Fibroblast of skin of back (primary cell): ENCODE measurements at places on chromosomes 11 and 22.

- DNase-seq, result peak; percentile 73
Observed at GRCh38 chr11:82682003-82682751, 51.5 kb downstream of the FAM181B start.

DNA sequence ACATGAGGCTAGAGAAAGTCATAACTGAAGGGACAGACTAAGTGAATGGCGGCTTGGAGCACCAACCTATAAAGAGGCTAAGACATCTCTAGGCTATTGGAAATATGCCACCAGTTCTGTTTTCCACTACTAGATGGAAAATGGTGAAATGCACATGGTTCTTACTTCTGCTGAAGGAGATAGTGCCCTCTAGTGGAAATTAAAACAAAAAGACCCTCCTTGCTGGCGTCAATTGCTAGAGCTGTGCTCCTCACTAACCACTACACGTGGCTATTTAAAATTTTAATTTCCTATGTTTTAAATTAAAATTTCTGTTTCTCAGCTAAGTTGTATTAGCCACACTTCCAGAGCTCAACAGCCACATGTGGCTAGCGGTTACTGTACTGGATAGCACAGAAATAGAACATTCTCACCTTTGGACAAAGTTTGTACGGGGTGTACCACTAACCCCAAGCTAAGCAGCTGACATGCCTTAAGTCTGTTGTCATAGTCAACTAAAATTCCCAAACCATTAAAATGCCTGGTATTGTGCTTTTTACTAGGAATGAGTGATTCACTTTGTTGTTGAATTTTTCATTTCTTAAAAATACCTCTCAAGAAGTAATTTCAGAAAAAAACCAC lies 34.1 kb upstream of the CALCA start:
- DNase-seq, result peak; percentile 33

GRCh38 chr11:76836613-76837291 lies 24.0 kb upstream of the ACER3 start:
- no peak for DNase-seq

DNA sequence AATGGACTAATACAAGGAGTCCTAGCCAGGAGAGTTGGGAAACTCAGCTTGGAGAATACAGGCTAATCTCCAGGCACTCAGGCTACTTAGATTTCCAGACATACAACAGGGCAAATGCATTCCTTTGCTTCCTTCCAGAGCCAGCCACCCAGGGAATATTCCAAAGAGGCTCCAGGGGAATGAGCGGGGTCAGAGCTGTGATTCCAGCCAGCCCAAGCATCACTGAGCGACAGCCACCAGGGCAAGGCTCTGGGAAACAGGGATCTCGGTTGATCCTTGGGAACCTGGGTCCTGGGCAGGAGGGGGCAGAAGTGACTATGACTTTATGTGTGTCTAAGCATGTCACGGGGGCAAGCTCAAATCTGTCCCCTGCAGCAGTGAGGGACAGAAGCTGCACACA lies 112.3 kb upstream of the LMO1 start:
- no peak for DNase-seq

- peak; percentile 38 for DNase-seq
Observed at GRCh38 chr11:64146036-64146955, 19.6 kb downstream of the MACROD1 start.

GRCh38 chr22:38031491-38031890 lies 25.7 kb upstream of the PICK1 start:
- no peak for DNase-seq

GRCh38 chr11:8683115-8683807 lies 669 bp downstream of the RPL27A start:
- no peak for DNase-seq

DNA sequence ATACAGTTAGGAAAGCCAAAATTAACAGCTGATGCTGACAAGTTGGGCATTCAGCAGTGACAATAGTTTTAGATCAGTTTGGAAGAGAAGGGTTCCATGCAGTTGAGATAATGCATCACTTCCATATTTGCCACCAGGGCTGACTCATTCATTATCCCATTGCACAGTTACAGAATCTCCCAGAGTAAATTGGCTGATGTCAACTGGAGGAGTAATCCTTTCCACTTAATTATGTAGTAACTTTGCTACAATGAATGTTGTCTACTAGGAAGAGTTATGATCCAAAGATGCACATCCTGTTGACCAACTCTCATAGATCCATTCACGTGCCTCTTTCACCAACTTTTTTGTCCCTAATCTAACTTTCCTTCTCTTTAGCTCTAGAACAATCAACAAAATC lies 123.3 kb upstream of the LUZP2 start:
- DNase-seq, result peak; percentile 8

- no peak for DNase-seq
Observed at GRCh38 chr11:44529895-44530412, 35.5 kb upstream of the CD82 start.

- DNase-seq, result no peak
Observed at GRCh38 chr22:44730022-44730393, 22.4 kb upstream of the ARHGAP8 start.

- no peak for DNase-seq
Observed at GRCh38 chr11:66115638-66116301, 45.7 kb downstream of the PACS1 start.

DNA sequence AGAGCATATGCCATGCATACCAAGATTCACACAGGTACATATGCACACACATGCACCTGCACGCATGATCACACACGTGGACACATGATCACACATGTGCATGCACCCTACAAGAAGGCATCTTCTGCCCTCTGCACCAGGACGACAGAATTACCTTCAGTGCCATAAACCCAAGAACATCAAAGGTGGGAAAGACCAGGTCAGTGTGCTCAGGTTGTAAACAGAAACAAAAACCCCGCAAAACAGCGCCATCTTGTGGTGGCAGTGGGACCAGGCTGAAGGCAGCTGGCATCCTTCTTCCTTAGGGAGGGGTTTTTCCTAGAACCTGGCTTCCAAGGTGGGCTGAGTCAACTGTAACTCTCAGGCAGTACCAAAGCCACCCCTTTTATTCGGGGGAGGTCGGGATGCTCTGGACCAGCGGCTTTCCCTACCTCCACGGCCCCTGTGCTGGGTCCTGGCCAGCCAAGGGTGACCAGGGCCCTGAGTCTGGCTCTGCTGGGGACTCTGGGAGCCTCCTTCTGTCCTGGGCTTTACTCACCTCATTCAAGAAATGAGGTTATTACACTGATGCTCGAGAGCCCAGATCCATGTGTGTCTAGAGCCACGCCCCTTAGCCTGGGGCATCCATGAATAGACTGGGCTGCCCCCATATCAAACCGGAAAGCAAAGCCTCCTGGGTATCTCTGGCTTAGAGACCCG lies 69.4 kb upstream of the FGF3 start:
- peak; percentile 42 for DNase-seq

DNA sequence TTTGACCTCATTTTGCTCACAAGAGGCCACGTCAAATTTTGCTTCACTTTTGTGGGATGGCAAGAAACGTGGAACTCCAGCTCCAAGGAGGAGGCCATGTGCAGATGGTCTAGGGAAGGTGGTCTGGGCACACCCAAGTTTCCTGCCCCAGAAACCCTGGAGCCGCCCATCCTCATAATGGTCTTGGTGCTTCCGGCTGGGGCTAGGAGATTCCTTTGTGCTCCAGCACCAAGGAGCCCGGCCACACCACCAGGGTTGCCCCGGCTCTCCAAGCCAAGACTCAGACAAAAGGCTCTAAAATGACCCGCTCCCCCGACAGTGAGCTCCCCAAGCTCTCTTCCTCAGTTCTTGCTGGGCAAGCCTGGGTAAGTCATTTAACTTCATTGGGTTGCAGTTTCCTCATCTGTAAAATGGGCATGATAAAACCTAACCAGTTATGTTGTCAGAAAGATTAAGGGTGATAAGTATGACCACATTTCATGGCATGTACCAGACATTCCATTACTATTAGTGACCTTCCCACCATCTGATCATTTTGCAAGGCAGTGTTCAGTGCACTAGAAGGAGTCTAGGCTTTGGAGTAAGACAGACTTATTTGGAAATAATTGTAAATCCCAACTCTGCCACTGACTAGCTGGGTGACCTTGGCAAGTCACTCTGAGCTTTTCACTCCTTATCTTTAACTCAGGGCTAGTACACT lies 23.3 kb downstream of the DKK3 start:
- peak; percentile 94 for DNase-seq

DNA sequence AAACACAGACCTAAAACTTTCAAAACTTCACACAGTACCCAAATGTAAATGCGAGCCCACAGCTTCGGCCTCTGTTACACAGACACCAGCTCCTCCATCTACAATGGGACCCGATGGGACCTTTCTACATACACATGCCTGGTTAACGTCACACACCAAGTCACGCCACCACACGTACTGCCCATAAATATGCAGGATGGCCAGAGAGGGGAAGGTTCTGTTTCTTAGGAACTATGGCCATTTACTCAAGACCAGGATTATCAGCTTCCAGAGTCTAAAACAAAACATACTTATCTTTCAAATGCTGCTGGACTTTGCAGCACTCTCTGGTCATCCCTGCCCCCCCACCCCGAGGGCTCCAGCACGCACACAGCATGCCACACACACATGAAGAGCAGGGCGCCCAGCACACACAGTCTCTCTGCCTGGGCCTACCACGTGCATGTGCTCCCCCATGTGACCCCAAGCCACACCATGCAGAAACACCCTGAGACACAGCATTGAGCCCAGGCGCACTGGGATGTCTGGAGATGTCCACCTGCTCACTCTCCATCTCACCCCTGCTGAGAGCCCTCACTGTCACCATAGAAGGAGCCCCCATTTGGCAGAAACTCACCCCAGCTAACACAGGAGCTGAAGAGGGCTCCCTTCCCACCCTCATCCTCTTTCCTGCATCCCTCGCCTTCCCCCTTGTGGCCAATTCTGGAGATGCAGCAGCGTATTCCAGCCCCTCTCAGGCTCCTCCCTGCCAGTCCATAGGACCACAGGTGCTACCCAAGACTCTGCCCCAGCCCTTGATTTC lies 61.8 kb downstream of the SLC22A12 start:
- peak; percentile 67 for DNase-seq

DNA sequence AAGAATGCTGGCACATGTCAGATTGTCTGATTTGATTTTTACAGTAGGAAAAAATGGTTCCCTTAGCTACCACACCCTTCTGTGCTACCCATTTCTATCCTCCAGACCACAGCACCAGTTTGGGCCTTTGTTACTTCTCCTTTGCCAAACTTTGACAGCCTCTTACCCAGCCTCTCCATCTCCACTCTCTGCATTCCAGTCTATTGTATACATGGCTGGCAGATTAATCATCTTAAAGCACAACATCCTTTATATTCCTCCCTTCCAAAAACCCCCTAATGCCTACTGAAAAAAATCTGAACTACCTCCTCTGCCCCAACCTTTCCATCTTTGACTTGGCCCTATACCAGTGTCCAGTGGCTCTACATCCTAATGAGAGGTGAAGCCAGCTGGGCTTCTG lies 10.8 kb upstream of the PANX1 start:
- peak; percentile 74 for DNase-seq

DNA sequence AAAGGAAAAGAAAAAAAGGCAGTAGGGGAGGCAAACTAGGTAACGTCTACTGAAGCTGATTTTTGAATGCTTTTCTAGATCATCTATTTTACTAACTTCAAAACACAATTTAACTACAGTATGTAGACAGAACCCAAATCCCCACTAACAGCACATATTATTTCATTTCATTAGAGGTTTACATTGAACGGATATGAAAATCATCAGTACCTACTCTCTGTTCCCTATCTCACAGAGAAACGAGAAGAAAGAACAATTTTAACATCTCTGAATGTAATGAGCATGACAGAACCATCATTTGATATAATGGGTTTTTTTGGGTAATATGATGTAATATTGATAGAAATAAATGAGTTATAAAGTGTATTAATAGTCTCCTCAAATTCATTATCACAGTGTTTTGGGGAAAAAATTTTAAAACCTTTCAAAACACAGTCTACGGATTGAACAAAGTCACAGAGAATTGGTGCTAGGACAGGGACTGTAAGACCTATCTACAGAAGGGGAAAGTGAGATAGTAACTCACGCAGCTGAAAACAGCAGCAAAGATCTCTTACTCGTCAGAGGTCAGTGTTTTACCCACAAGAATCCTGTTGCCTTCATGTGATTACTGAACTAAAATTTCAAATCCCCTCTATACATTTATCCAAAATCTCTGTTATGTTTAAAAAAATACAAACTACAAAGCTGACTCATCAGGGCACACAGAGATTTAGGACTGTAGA lies 77.3 kb downstream of the ZBTB44 start:
- no peak for DNase-seq

GRCh38 chr11:113773092-113773415 lies 438 bp downstream of the ZW10 start:
- peak; percentile 27 for DNase-seq

DNA sequence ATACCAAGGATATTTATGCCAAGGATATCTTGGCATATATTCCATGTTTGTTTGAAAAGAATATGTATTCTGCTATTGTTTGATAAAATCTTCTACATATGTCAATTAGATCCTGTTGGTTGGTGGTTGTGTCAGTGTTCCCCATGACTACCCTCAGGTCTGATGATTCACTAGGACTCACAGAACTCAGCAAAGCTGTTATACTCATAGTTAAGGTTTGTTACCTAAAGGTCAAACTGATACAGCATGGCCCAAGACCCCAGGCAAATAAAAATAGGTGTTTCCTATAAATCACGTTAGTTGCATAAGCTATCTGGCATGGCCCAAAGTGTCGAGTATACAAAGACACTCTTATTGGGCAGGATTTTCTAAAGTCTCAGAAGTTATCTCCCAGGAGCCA lies 30.2 kb upstream of the B3GNT6 start:
- DNase-seq, result no peak

DNA sequence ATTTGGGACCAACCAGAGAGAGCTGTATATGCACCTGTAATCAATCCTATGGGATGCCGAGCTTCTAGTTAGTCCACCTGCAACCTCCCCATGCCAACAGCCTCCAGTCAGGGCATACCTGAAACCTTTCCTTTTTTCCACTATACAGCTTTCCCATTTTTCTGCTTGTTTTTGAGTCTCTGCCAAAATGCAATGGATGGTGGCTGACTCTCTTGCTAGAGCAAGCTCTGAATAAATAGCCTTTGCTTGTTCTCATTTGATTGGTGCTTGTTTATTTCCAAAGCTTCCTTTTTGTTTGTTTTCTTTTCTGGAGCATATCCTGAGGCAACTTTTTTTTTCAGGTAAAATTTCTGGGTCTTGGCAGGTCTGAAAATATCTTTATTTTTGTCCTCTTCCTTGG lies 58.0 kb upstream of the PLET1 start:
- no peak for DNase-seq

DNA sequence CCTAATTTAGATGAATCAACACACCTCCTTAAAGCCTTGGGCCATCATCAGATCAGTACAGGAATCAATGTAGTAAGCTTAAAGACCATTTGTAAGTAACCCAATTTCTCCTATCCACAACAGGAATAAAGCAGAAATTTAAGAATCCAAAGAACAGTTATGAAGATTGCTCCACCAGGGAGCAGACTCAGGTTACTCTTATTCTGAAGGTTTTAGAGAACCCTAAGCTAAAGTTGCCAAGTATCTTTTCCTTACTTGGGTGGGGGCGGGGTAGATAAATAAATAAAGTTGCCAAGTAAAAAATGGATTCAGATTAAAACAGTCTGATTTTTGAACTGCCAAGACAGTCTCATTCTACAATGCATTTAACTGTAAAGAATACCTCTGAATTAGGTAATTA lies 18.1 kb downstream of the CKAP5 start:
- DNase-seq, result no peak
